ENCODE measurements at places on chromosomes 12 and 14.
A peak's percentile ranks its signal among the peaks of the same experiment; 100 is the strongest.

GRCh38 chr12:19681007-19681406 is 241.7 kb downstream of the AEBP2 start:
- DNase-seq: no peak

GRCh38 chr14:38197784-38198335 is 9.8 kb upstream of the SSTR1 start:
- DNase-seq: no peak

GRCh38 chr12:89238593-89238992 is 113.7 kb downstream of the DUSP6 start:
- no peak for DNase-seq

GRCh38 chr12:31570880-31571279 is 20.1 kb downstream of the DENND5B start:
- no peak for DNase-seq

- DNase-seq: no peak
Measured at GRCh38 chr14:67370830-67371229, 10.7 kb downstream of the EIF2S1 start.

DNA sequence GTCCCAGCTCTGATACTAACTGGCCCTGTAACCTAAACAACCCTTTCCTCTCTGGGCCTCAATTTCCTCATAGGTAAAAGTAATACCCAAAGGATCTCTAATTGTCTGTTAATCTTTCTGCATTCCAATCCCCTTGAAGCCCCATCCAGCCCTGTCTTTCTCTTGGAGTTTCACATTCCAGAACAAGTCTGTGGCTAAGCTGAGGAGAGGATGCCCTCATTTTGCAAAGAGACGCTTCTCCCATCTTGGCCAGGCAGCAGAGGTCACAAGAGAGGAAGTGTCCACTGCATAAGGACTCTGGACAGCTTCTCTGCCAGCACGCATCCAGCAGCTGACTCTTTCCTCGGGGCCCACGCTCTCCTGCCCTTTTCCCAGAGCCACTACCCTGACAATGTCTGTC is 263.4 kb upstream of the FKBP4 start:
- DNase-seq: no peak

- DNase-seq: peak; percentile 10
Measured at GRCh38 chr12:106074361-106074705, 64.4 kb downstream of the NUAK1 start.

GRCh38 chr14:68544081-68544892 is 248.6 kb downstream of the ZFP36L1 start:
- no peak for DNase-seq

DNA sequence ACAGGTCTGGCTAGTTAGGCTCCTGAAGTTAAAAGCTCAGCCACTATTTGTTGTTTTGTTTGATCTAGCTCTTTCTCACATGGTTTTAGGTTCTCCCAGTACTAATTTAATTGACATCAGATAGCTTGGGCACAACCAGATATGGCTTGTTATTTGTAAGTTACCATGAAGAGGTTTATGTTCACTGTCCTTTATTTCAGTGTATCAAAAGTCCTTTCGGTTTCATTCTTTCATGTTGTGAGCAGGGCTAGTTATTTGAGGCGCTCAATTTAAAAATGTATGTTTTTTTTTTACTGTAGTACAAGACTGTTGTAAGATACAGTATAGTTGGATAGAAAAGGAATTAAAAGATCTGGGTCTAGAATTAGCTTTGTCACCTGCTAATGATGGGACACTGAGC is 7.0 kb downstream of the GPX2 start:
- no peak for DNase-seq

DNA sequence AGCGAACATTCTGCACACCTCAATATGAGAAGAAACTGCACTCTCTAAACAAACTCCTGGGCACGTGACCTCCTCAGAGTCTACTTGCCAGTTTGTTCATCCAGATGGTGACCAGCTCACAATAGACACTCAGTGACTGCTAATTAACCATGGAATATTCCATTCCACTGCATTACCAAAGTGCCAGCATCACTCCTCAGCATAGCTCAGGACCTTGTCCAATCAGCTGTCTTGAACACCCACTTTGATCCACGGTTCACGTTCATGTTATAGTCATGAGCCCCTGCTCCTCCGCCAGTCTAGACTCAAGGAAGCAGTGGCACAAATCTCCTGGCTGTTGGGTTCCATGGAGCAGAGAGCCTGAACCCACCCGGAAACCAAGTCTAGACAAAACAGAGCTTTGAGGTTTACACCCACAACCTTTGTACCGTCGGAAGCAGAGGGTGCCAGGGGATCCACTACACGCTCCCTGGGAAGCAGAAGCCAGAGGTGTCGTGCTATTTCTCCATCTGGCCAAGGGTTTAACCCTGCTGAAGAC is 285.3 kb downstream of the ZFP36L1 start:
- DNase-seq: no peak

DNA sequence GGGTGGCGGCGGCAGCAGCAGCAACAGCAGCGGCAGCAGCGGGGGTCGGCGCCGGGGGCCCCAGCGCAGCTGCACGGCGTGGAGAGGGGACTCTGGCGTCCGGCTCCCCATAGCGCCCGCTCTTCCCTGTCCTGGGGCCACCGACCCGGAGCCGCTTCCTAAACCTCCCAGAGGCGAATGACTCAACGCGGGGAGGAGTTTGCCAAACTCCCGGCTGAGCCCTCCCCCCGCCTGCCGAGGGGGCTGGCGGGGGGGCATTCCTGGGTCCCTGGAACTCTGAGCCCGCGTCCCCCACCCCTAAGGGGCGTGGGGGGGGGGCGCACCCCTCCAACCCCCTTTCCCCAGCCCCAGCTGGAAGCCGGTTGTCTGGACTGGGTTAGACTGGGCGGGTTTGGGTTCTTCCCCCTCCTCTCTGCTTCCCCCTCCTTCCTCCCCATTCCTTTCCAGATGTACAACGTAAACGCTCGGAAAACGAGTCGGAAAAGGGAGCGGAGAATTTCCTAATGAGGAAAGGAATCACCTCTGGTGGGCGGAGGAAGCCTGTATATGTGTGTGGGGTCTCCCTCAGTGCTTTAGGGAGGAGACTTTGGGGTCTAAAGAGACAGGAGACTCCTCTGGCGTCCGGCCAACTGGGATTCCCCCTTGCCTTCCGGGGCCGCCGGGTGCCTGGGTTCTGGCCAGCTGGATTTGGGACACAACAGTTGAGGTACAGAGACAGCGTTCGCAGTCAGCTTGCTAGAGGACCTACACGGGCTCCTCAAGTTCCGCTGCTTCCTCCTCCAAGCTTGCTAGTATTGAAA is at the start of gene ITGA5:
Gene ITGA5 (minus strand): TSS at position 179 of the 800 bp plus-strand sequence. CDS start 68 bp downstream, at position 111.
- DNase-seq: peak; percentile 44

DNA sequence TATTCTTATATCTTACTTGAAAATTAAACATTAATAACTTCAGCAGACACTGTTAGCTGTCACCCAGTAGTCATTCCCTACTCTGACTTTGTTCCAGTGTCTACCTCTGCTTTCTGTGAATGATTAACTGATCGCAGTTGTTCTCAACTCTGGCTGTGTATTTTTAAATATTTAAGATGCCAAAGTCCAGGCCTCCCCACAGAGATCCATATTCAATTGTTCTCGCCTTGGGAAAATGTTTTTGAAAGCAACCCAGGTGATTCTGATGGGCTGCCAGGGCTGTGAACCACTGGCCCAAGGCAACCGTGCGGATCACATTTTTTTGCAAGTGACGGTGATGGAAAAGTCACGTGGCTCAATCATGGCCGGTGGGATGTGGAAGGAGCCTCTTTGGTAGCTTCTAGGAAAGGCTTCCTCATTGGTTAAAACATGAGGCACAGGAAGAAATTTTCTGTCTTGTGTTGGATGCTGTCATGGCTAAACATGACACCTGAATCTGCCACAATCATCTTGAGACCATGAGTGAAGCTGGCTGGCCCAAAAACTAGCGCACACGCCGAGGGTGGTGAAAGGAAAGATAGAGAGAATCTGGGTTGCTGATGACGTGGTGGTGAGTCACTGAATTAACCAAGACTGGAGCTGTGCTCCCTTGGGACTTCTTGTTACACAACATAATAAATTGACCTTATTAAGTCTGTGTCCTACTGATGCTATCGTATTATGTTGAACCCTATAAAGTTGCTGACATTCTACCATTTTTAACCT is 37.2 kb downstream of the RDH12 start:
- no peak for DNase-seq

GRCh38 chr14:99235582-99236320 is 36.2 kb downstream of the BCL11B start:
- DNase-seq: no peak

DNA sequence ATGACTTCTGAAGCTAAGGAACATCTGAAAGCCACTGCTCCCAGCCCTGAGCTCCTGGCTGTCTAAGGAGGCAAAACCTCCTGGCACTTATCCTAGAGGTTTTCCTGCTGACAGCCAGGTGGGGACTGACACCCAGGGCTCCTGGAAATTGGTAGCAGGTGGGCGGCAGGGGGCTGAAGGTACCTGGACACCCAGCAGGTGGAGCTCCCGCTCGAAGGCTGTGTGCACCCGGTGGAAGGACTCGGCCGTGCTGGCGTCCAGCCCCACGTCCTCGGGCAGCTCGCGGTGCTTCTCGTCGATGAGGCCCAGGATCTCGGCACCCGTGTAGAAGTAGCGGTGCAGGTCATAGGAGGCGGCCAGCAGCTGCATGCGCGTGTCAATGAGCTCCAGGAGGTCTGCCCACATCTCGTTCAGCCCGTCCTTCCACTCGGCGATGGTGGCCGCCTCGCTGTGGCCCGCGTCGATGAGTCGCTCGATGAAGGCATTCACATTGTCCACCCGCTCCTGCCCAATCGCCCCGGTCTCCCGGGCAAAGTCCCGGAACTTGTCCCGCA is 68.2 kb downstream of the PLEKHG3 start:
- DNase-seq: no peak

DNA sequence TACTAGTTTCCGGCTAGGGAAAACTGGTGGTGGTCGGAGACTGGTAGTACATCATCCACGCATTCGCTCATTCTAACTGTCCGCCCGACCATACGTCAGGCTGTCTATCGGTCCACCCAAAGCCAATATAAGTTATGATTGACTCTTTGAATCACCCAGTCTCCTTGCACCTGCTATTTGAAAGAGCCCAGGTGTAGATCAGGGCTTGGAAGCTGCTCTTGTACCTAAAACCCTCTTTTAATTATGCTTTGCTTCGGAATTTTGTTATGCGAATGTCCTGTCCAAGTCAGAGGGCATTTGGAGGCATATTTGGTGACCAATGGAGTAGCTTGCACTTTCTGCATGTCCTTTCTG is 5.7 kb upstream of the NKX2-1 start:
- DNase-seq: no peak

DNA sequence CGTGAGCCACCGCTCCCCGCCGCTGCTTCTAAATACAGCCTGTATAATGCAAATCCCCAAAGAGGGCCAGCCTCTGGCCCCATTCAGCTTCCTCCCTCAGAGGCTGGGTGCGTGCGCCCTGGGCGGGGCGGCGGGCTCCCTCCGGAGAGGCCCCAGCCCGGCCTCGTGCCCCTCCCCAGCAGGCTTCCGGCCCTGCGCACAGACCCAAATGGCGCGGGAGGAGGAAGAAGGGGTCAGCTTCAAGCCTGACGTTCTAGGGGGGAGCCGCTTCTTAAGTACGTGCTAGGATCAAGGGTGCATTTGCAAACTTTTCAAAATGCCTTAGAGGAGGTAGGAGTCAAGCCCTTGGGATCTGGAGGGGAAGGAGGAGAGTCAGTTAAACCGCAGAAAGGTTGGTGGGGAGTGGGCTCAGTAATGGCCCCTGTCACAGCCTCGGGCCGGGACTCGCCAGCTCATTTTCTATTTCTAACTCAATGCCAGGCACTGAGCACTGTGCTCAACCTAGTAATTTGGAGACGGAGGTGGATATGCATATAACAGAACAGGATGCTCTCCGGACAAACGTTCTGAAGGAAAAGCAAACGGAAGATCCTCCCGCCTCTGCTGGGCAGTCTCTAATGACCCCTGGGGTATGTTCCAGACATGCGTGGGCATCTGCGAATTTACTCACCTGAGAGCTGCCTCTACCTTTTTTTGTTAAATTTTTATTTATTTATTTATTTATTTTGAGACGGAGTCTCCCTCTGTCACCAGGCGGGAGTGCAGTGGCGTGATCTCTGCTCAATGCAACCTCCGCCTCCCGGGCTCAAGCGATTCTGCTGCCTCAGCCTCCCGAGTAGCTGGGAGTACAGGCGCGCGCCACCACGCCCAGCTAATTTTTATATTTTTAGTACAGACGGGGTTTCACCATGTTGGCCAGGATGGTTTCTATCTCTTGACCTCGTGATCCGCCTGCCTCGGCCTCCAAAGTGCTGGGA is 32.3 kb downstream of the NINJ2 start:
- DNase-seq: peak; percentile 86

- DNase-seq: no peak
Measured at GRCh38 chr14:63164108-63164683, 40.0 kb upstream of the RHOJ start.

- no peak for DNase-seq
Measured at GRCh38 chr12:53941750-53942149, 3.1 kb downstream of the HOXC13 start.

- DNase-seq: no peak
Measured at GRCh38 chr12:101021442-101021841, 188.6 kb downstream of the SLC5A8 start.

- DNase-seq: no peak
Measured at GRCh38 chr14:92935446-92935845, 12.5 kb downstream of the CHGA start.

GRCh38 chr12:76024102-76024781 is 7.3 kb downstream of the PHLDA1 start:
- DNase-seq: no peak

GRCh38 chr12:103331643-103332042 is 164.1 kb downstream of the C12orf42 start:
- no peak for DNase-seq

- no peak for DNase-seq
Measured at GRCh38 chr12:93244514-93245077, 133.1 kb upstream of the NUDT4 start.

DNA sequence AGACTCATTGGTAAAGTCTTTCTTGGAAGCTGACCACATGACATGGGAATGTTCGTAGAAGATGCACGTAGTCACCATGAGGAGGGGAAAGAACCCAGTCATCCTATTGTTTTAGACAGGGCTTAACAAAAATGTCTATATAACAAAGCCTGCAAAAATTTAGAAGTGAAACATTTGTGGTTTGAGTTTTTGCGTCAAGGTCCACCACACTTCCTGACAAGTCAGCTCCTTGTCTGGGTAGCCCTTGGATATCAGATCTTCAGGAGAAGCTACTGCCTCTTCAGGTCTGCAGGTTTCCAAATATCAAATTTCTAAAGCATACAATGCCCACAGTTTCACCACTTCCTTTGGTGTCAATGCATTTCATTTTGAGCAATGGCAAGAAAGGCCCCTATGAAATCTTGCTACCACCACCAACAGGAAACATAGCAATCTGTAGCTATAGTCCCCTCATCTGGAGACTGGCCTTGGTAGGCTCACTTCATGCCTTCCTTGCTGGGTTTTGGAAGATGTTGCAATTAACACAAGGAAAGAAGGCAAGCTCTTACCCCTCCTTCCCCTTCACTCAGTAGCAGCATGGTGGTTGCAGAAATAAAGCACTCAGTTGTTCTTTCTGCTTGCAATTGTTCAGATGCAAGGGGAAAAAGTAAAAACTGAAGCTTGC is 235.2 kb downstream of the PCNX1 start:
- DNase-seq: peak; percentile 85

DNA sequence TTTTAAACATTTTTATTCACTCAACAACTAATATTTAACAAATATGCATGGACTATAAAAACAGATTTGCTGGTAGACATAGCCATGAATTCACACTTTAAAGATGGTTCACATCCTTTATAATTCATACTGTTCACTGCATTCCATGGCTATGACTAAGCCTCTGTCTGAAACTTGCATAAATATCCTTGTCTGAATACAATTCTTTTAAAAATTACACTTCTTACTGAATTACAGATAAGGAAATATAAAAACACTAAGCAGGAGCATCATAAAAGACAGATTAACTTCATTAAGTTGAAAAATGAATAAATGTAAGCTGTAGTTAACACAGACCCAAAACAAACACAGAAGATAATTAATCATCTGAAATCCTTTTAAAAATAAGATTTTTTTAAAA is 53.8 kb downstream of the GXYLT1 start:
- no peak for DNase-seq
